ENCODE measurements at places on chromosomes 7 and 10.

DNA sequence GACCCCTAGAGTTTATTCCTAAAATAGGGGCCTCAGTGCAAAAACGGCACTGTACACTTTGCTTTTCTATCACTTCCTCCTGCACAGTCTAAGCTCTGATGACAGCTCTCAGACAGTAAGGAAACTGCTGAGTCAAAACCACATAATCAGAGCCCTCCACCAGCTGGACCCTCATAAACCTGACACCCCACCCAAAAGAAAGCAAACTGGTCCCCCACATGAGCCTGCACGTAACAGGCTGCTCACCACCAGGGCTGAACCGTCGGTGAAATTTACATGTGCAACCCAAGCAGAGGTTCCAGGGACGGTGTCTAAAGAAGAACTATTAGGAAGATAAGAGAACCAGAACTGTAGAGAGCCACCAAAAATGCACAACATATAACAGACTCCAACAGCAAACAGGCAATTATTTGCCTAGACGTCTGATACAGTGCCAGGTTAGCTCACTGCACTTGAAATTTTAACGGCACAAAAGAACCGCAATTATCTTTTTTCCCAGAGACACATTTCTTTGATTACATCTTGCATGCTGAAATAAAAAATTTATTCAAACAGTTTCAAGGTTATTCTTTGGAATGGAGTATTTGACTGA, 19.6 kb downstream of the SGMS1 start:
- DNase-seq = no peak

DNA sequence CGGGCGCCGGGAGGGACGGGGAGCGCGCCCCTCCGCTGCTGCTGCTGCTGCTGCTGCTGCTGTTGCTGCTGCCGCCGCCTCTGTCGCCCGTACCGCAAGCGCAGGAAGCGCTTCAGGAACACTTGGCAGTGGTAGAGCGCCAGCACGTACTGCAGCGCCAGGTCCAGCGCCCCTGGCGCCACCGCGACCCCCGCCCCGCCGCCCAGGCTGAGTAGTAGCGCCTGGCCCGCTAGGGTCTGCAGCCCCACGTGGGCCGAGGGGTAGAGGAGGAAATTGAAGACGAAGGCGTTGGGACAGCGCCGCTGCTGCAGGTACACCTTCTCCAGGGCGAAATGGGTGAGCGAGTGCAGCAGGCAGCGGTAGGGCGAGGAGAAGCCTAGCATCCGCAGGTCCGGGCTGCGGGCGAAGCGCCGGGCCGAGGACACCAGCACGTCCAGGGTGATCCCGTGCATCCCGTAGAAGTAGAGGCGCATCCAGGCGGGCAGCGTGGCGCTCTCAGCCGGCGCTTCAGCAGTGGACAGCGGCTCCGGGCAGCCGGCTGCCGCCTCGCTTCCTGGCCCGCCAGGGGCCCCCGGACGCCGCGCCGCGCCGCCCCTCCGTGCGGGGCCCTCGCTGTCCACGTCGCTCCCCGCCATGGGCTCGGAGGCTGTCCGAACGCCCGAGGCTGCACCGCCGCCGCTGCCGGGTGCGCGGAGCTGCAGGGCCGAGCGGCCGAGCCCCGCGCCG, at the start of gene TMEM229A:
TMEM229A (minus strand) TSS at position 699 of the 726 bp plus-strand sequence; CDS start at position 635, 64 bp downstream.
- DNase-seq = no peak

DNA sequence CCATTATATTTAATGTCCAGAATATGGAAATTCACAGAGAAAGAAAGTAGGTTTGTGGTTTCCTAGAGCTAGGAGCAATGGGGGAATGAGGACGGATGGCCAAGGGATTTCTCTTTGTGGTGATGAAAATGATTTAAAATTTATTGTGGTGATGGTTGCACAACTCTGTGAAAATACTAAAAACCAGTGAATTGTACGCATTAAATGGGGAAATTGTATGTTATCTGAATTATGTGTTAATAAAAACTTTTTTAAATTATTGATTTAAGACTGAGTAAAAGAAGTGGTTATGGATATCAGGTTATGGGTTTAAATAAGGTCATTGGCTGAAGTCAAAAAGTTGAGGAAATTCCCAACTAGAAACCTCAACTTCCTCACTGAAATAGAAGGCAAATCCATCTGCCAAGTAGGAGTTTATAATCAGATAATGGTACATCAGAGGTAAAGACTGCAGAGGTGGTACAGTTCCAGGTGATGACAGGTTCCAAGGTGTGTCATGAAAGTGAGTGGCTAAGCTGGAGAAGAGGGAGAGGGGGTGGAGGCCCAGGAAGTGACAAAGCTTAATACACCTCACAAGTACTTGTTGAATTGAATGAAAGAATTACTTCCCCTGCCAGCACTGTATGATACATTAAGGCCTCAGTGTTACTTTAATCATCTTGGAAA, 68.9 kb upstream of the CCDC71L start:
- DNase-seq = no peak

GRCh38 chr7:55065511-55066229, 46.9 kb downstream of the EGFR start:
- no peak for DNase-seq

DNA sequence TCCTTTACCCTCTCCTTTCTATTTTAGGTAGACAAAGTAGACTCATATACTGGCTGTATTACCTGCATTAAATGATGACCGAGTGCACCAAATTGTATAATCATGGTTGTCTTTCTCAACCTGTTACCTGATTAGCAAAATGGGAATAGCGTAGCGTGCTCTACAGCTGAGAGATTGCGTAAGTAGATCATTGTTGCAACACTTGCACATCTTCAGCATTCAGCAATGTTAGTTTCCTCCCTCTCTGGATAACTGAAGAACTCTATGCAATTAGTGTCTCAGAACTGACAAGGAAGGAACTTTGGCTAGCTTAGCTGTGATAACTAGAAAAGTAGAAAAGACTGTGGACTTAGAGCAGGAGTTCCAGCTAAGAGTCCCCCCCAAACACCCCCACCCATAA, 787.4 kb downstream of the PHTF2 start:
- no peak for DNase-seq

DNA sequence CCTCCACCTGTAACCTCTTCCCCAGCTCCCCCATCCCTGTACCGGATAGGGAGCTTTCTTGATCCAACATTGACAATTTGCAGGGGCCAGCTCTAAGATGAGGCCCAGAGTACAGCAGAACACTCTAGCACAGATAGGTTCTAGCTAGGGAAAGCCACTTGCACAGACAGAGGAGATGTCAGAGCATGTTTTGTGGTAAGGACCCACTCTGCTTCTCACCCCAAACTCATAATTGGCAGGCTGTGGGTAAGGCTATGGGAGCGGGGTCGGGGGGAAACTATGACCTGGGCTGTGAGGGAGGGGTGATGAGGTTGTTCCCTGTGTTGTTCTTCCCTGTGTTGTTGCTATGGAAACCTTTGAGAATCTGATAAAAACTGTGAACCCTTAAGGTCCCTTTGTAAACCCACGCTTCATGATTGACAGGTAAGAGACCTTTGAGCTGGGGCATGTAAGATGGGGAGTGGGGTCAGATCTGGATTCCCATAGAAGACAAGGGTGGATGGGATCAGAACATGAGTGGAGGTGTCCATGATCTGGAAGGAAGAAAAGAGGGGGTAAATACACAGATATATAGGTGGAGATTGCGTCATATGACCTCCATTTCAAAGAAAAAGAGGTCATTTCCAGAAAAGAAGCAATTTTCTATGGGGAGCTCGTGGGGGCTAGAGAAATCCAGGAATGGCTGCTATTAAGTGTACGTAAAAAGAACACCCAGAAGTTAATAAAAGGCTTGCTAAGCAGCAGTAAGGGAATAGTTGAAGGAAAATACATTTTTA, 4.0 kb downstream of the CALD1 start:
- no peak for DNase-seq

DNA sequence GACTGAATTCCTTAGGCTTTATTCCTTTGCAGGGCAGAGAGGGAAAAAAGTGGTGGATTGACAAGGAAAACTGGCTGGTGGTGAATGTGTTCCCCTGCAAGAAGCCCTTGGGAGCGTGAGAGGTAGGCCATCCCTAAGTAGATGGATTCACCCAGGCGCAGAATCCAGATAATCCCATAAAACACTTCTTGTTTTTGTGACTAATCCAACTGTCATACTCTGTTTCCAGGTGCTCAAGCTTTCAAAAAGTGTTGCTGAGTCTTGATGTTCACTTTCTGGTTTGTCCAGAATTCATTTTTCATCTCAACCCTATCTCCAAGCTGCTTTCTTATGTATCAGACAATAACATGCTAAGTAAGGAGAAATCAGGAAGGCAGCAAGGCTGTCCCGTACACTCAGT, 250.8 kb upstream of the HABP2 start:
- DNase-seq = no peak

DNA sequence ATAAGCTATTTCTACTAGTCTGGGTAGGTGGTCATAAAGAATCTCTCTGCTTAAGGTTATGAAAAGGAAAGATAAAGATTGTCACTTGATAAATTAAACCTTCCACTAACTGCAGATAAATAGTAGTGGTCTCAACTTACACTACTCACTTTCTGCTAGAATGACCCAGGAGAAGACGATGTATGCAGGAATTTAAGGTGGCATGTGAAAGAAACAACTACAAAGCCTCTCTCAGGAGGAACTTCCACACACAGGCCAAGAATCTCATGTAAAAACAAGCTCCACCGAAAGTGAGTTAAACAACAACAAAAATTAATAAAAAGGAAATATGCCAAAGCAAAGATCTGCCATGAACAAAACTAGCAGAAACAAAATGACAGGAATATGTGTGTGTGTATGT, 165.4 kb downstream of the CDC14C start:
- no peak for DNase-seq

- DNase-seq = no peak
Measured at GRCh38 chr10:89543841-89544240, 8.4 kb upstream of the SLC16A12 start.

- no peak for DNase-seq
Measured at GRCh38 chr7:26005683-26006410, 146.2 kb upstream of the NFE2L3 start.

- DNase-seq = no peak
Measured at GRCh38 chr7:12351843-12352242, 51.8 kb downstream of the VWDE start.

GRCh38 chr7:81441750-81442149, 328.1 kb downstream of the HGF start:
- no peak for DNase-seq

GRCh38 chr7:30276203-30276900, 8.0 kb upstream of the ZNRF2 start:
- no peak for DNase-seq

GRCh38 chr10:126222736-126223511, 165.4 kb downstream of the ADAM12 start:
- DNase-seq = no peak

DNA sequence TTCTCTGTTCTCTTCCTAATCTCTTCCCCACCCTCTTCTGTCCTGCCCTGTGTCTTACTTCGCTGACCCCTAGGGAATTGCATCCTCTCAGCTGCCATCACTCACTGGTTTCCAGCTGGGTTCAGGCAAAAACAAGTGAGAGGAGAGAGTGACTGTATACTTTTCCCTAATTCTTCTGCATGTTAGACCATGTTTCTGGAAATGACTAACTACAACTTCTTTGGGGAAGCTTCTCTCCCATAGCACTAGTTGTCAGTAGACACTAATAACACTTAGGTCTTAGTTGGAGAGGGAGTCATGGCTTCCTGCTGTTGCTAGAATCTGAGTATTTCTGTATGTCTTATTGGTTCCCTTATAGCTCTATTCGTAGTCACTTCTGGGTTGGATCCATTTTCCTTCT, 299.0 kb upstream of the FZD1 start:
- DNase-seq = no peak

DNA sequence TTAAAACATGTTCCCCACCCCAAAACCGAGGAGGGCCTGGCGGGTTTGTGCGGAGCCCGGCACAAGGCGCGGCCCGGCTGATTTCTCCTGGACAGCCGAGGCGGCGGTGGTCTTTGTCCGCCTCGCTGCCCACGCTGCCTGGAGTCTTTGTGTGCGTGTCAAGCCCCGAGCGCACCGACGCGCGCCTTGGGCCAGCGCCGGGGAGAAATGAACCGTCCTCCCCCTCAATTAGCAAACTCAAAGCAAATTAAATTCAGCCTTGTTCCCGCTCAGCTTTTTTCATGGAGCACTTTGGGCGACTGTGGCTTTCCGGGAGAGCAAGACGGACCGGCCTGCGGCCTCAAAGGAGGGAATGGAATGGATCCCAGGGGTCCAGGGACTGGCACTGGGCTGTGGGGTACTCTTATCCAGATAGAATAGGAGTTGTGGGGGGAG, 4.1 kb downstream of the EMX2 start:
- DNase-seq = no peak

- no peak for DNase-seq
Measured at GRCh38 chr10:75137533-75138438, 26.3 kb downstream of the SAMD8 start.

GRCh38 chr7:133572843-133573242, 320.0 kb downstream of the EXOC4 start:
- no peak for DNase-seq

DNA sequence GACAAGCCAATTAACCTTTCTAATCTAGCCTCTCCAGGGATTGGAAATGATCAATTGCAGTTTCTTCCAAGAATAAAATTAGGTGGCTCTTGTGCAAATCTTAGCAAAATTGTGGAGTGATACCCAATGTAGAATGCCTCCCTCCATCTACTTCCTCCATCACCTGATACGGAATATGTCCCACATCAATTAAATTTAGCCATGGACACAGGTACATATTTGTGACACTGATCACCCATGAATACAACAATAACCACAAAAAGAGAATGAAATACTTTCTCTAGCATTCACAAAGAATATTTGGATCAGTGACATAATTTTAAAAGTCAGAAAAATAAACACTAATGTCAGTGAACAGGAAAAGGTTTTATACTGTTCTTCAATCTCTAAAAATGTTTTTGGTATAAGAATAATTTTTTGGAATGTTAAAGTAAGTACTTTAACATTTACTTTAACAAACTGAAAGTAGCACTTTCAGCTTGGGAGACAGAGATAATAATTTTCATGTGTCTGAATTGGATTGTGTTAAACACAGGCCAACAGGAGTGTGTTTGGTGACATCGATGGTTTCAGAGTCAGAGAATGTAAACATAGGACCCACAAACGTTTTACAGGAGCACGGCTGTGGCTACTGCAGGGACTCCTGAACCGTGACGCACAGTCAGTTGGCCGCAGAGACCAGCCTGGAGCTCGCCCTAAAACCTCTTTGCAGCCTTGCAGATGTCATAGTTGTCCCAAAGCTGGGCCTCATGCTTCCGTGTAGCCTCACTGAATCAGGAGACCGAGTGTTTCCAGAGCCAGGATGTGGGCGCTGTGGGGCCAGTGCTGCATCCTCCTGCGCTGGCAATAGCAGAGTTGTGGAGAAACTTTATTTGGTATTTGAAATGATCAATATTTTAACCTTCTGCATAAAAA, 7.2 kb downstream of the RBM20 start:
- no peak for DNase-seq

GRCh38 chr10:94220717-94221116, 142.0 kb downstream of the NOC3L start:
- no peak for DNase-seq

GRCh38 chr7:45064047-45064725, 24.6 kb downstream of the NACAD start:
- no peak for DNase-seq
